Right cardiac atrium (tissue), 5 donors: ENCODE measurements at places on chromosomes 13 and 19. TPM values are rescaled to one million over a fixed set of nuclear protein-coding genes. Genes with fewer than 3 reads are reported as not detected.

DNA sequence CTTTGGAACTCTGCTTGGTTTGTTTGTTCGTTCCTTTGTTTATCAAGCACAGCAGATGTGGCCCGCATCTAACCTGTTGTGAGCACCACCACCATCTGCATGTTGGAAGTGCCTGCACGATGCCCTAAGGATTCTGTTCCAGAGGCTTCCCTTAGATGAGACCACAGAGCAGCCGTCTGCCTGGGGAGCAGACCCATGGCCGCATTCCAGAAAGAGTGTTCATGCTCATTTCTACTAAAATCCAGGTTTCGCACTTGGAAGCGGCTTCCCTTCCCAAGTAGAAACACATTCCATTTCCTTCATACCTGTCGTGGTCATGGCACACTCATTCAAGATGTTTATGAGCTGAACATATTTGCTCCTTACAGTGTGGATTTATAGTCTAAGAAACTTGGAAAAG is 27.2 kb downstream of the COL4A2 start:
- no peak for DNase-seq

DNA sequence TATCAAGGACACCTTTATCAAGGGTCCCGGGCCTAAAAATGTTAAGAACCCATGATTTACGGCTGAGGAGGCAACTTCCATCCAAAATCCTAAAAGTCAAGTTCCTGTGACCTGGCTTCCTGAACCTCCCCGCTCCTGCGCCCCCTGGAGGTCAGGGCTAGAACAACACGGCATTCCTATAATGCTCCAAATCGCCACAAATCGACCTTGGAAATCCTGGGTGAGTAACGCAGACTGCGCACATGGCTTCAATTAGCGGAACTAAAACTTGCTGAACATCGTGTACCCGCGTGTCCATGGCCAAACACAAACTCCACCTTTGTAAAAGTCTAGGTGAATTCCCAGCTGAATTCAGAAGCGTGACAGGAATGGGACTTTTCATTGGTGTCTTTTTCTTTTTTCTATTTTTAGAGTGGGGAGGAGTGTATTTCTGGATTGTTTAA is 4.3 kb upstream of the C5AR1 start:
- peak; percentile 87 for DNase-seq

The ZNF69 gene
- 3.8 TPM for polyA plus RNA-seq

DNA sequence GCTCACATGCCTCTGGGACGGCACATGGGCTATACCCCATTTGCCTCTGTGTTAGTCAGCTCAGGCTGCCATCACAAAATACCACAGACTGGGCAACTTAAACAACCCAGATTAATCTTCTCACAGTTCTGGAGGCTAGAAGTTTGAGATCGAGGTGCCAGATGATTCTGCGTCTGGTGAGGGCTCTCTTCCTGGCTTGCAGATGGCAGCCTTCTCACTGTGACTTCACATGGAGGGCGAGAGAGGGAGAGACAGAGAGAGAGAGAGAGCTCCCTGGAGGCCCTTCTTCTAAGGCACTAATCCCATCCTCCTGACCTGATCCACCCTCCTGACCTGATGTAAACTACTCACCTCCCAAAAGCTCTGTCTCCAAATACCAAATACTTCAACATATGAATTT is 55.0 kb downstream of the GPR12 start:
- DNase-seq = no peak

The TIMM29 gene
- 14.1 TPM for polyA plus RNA-seq

DNA sequence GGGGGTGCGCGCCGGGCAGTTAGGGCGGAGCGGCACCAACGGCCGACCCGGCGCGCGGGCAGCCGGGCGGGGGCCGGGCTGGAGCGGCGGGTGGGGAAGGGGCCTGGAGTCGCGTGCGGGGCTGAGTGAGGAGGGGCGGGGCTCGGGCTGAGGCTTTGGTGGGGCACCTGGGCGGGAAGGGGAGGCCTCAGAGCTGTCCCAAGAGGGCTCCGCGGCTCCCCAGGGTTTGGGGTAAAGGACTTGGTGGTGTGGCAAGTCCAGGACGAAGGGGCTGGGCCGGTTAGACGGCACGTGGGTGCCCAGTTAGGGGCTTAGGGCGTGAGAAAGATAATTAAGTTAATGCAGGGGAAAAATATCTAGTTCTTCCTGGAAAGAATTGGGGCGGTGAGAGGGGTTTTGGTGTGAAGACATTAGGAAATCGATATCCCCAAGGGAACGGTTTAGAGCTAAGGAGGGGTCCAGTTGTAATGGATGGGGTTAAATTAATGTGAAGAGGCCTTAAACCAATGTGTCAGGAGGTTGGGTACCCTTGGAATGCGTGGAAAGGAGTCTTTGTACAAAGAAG is 496 bp downstream of the ZNF574 start:
- peak; percentile 83 for DNase-seq

DNA sequence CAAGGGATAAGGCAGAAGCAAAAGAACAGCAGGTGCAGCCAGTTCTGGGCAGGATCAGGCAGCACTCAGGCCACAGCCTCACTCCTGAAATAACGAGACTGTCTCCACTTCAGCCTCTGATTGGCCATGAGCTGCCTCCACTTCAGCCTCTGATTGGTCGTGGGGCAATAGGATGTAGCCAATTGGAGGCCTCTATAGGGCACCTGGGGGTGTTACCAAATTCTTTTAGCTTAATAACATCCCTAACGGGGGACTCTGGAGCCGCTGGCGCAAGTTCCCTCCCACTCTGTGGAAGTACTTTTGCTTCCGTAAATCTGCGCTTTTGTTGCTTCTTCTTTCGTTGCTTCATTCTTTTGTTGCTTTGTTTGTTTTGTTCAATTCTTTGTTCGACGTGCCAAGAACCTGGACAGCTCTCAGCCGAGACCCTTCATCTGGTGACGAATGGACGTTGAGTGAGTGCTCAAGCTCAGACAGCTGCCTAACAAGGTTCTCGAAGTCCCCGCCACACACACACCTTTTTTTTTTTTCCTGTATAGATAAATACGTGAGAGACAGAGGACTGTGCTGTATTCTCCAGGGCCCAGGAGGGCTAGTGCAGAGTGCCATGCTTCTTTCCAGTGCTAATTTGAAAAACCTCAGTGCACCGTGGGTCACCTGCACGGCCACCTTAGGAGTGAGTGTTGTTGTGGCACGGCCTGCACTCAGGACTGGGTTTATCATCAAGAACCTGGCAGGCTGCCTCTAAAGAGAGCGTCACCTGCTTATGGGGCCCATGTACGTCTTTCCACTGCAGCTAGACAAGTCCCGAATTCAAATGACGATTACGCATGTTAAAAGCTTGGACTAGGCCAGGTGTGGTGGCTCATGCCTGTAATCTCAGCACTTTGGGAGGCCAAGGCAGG is 32.0 kb upstream of the TUBGCP3 start:
- DNase-seq = no peak

DNA sequence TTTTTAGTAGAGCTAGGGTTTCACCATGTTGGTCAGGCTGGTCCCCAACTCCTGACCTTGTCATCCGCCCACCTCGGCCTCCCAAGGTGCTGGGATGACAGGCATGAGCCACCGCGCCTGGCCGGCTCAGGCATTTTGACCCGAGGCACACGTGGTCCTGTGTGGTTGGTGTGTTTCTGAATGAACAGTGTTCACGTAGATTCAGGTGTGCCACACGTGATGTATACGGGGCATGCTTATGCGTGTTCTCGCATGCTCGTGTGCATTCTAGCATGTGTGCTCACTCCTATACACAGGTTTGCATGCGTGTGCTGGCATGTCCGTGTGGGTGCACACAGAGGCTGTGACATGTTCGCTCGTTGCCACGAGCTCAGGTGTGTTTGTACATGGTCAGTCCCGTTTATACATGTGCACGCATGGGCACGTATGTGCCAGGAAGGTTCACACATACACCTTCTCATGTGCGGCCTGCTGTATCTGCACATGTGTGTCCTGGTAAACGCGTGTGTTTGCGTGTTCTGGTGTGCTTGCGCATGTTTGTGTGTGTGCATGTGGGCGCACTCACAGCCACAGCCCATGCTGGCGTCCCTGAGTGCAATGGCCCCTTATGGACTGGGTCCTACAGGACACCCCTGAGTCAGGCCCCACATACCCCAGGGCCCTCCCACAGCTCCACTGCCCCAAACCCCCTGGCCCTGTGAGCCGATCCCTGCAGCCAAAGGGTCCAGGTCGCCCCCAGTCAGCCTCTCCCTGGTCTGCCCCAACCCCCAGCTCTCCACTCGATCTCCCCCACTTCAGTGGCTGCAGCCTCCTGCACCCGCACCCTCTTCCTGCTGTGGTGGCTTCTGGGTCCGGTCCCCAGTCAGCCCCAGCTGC is 20.6 kb upstream of the TCF3 start:
- DNase-seq = no peak

- DNase-seq = no peak
These were observed 8.5 kb upstream of the QTRT1 start for GRCh38 chr19:10692673-10693264.

DNA sequence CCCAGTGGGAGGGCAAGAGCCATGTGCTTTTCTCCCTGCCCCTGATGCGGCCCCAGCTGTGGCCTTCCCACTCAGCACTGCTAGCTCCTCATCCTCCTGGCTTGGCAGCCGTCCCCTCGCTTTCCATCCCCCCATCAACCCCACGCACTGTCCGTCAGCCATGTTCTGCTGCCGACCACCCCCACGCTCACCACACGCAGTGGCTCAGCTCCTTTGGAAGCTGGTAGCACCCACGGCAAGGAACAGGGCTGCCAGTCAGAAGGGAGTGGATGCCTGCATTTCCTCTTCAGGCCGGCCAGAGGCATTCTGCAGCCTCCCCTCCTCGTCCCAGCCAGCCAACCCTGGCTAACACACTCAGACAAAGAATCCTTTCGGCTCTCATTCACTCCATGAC is 6.3 kb downstream of the CALM3 start:
- DNase-seq = peak; percentile 17

- DNase-seq = no peak
These were observed 14.0 kb upstream of the GGACT start for GRCh38 chr13:100602493-100603111.

The TIMM50 gene
- 73.7 TPM for polyA plus RNA-seq

DNA sequence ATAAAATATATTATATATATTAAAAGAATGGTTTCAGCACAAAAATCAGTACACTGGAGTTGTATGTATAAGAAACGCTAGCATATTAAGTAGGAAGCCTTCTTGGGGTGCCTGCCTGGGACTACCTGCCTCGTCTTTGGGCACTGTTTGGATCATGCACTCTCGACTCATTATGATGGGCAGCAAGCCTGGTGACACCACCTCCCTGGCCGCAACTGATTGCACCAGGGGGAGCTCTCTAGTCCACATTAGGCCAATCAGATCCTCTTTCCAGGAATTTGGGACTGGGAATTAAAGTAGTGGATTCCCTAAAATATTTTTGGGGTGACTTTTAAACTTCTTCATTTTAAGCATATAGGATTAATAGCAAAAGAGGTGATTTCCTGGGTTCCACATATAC is 56.0 kb upstream of the RGCC start:
- DNase-seq = no peak

DNA sequence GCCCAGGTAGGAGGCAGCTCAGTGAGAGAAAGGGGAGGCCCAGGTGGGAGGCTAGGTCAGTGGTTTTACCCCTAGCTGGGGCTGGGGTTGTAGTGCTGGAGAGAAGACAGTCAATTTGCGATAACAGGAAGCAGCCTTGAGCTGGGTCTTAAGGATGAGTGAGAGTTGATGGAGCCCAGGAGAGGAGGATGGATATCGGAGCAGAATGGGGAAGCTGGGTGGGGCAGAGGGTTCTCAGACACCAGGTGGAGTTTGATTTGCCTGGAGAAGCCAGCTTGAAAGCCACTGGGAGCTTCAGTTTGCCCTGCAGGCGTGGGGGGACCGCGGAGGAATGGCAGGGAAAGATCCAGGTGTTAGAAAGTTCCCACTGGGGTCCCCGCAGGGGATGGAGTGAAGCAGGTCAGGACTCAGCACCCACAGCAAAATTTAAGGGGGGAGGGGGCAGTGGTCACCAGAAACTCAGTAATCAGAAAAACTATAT is 836 bp upstream of the CDC42EP5 start:
- no peak for DNase-seq

DNA sequence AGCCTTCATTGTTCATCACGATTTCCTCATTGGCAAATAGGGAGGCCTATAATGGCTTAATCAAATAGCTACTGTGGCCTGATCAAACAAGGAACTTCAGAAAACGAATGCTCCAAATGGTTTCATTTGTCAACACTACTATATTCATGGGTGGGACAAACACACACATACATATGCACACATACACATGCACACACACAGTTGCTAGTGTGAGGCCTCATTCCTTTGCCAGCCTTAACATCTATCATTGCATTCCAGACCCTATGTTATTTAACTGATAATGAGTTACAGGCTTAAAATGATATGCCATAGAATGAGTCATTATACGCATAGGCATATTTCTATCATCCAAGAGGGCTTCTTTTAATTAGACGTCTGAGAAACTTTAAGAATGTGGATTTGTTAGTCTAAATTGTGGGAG is 140.2 kb downstream of the KLF5 start:
- DNase-seq = no peak

The GPR4 gene
- 7.7 TPM for polyA plus RNA-seq

GRCh38 chr13:23707674-23708073 is 137.5 kb downstream of the TNFRSF19 start:
- DNase-seq = no peak

The LRRC63 gene
- not detected for polyA plus RNA-seq

The TEX26 gene
- 0.27 TPM for polyA plus RNA-seq

GRCh38 chr13:25237083-25237482 is 50.2 kb downstream of the MTMR6 start:
- no peak for DNase-seq

The C1QTNF9 gene
- polyA plus RNA-seq = 1.8 TPM

GRCh38 chr13:84358601-84359000 is 476.3 kb upstream of the SLITRK1 start:
- DNase-seq = no peak

The ZNF256 gene
- 5.5 TPM for polyA plus RNA-seq

The NXNL1 gene
- 0.63 TPM for polyA plus RNA-seq

The CFAP97D2 gene
- not detected for polyA plus RNA-seq

- peak; percentile 16 for DNase-seq
These were observed 692 bp downstream of the ZNF234 start for GRCh38 chr19:44142059-44142433.

The MPND gene
- 24.9 TPM for polyA plus RNA-seq

The ZNF562 gene
- polyA plus RNA-seq = 7.5 TPM

GRCh38 chr19:4781801-4782200 is 9.7 kb upstream of the FEM1A start:
- no peak for DNase-seq

- no peak for DNase-seq
These were observed 617.6 kb downstream of the FGF9 start for GRCh38 chr13:22288496-22288895.

DNA sequence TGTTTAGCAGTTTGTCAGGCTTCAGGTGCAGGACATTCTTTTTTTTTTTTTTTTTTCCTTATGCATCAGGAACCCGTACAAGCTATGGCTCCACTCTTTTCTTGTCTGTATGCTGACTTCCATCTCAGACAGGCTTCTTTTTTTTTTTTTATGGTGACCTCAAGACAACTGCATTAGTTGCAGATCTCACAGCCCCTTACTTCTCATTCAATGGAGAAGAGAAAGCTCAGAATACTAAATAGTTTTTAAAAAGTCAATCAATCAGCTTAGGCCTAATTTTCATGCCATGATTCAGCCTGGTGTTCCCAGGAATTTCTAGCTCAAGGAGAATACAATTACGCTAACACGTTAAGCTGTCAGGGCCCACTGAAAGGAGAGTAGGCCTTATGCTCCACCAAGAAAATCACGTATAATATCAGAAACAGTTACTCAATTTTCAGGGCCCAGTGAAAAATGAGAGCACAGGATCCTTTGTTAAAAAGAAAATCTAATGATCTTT is 1596.0 kb upstream of the MIR17HG start:
- DNase-seq = no peak

The CALR3 gene
- polyA plus RNA-seq = not detected
